Naive thymus-derived CD4-positive, alpha-beta T cell (primary cell): ENCODE measurements at places on chromosomes 11 and 22.

DNA sequence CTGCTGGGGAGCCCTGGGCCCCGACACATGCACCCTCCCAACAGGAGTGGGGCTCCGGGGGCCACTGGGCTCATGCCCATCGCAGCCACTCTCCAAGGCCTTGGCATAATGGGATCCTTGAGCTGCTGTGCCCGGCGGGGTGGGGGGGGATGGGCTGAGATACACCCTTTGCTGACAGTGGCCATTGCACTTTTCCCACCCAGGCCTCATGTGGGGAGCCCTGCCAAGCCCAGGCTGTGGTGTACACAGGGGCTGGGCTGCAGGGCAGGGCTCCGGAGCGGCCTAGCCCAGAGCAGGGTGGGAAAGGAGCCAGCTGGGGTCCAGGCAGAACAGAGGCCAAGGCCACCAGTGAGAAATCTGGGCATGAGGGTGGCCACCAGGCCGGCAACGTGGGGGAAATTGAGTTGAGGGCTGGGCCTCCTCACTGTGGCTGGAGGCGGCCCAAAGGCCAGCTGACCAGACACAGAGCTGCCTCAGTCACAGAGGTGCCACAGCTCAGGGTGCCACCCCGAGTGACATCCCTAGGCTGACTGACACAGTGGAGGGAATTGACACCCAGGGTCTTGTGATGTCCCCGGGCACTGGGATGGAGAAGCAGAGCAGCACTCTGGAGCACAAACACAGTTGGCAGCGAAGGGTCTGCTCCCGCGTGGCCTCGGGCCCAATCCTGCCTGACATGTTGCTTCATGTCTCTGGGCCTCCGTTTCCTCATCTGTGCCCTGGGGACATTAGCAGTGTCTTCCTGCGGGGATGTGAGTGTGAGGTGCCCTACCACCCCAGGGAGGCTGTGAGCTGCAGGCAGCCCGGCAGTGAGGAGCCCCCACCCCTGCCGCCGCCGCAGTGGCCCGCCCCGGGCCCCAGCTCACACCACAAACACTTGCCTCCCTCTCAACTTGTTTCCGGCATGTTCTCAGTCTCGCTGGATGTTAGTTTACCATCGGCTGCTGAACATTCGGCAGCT lies 30.4 kb downstream of the RTN4R start:
- H3K4me3 ChIP-seq = no peak overlapping the region
- H3K27me3 ChIP-seq = no peaks in the 10 kb centered on the region
- H3K4me1 ChIP-seq = peaks cover 24% of the 10 kb centered on the region
- H3K36me3 ChIP-seq = no peaks in the 10 kb centered on the region

GRCh38 chr11:6925636-6926207 lies 504 bp upstream of the ZNF215 start:
- peak overlapping the region; percentile 48 for H3K4me3 ChIP-seq
- peaks cover 3% of the 10 kb centered on the region for H3K27me3 ChIP-seq
- no peaks in the 10 kb centered on the region for H3K4me1 ChIP-seq

- H3K27ac ChIP-seq = no peak overlapping the region
- H3K4me1 ChIP-seq = no peaks in the 10 kb centered on the region
- no peaks in the 10 kb centered on the region for H3K27me3 ChIP-seq
- no peak overlapping the region for H3K4me3 ChIP-seq
These were observed 4.4 kb downstream of the NCAM1 start for GRCh38 chr11:112965656-112966055.

GRCh38 chr11:96641261-96641660 lies 251.4 kb downstream of the JRKL start:
- no peak overlapping the region for H3K27ac ChIP-seq
- no peak for DNase-seq
- H3K36me3 ChIP-seq = no peaks in the 10 kb centered on the region
- H3K4me3 ChIP-seq = no peak overlapping the region

DNA sequence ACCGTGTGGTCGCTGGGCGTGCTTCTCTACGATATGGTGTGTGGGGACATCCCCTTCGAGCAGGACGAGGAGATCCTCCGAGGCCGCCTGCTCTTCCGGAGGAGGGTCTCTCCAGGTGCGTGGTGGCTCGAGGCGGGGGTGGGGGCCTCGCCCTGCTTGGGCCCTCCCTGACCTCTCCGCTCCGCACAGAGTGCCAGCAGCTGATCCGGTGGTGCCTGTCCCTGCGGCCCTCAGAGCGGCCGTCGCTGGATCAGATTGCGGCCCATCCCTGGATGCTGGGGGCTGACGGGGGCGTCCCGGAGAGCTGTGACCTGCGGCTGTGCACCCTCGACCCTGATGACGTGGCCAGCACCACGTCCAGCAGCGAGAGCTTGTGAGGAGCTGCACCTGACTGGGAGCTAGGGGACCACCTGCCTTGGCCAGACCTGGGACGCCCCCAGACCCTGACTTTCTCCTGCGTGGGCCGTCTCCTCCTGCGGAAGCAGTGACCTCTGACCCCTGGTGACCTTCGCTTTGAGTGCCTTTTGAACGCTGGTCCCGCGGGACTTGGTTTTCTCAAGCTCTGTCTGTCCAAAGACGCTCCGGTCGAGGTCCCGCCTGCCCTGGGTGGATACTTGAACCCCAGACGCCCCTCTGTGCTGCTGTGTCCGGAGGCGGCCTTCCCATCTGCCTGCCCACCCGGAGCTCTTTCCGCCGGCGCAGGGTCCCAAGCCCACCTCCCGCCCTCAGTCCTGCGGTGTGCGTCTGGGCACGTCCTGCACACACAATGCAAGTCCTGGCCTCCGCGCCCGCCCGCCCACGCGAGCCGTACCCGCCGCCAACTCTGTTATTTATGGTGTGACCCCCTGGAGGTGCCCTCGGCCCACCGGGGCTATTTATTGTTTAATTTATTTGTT lies 2.4 kb downstream of the PIM3 start:
- peak overlapping the region; percentile 90 for H3K27ac ChIP-seq
- peak overlapping the region; percentile 57 for H3K4me3 ChIP-seq
- H3K4me1 ChIP-seq = peaks cover 26% of the 10 kb centered on the region
- H3K27me3 ChIP-seq = no peaks in the 10 kb centered on the region

- DNase-seq = no peak
- no peak overlapping the region for H3K4me3 ChIP-seq
- no peaks in the 10 kb centered on the region for H3K27me3 ChIP-seq
- peaks cover 4% of the 10 kb centered on the region for H3K4me1 ChIP-seq
These were observed 177.5 kb upstream of the TMEM45B start for GRCh38 chr11:129637983-129638776.

DNA sequence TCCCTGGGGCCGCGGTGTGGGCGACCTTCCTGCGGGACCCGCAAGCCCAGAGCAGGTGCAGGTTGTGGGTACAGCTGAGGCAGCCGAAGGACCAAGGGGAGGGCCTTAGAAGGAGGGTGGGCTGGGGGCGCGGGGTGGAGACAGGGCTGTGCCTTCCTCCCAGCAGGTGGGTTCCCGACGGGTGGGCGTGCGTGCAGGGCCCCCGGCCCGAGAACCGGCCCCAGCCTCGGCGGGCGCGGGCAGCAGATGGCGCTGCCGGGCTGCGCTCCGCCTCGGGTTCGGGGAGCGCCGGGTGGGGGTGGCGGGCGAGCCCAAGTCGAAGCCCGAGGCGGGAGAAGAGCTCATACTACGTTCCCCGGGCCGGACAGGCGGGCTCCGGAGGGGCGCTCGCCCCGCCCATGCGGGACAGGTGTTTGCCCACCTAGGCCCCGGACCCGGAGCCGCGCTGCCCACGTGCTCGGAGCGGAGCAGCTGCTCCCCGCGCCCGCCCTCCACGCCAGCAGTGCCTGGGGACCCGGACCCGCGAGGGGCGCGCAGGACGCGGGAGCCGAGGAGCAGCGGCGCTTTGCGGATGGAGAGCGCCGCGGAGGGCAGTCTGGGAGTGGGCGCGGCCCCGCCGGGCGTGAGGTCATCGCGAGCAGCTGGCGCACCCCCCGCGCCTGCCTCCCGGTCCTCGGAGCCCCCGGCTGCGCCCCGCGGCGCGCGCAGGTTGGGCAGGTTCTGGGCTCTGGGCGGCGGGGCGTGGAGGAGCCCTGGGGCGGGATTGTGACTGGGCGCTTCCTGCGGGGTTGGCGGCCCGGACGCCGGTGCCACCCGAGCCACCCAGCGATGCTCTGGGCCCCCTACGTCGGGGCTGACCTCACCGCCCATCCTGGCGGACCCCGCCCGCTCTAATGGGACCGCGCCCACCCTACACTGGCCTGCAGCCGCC lies 25.3 kb downstream of the DUSP8 start:
- no peak overlapping the region for H3K4me3 ChIP-seq
- no peaks in the 10 kb centered on the region for H3K36me3 ChIP-seq
- peaks cover 2% of the 10 kb centered on the region for H3K4me1 ChIP-seq
- DNase-seq = peak; percentile 65
- H3K27ac ChIP-seq = no peak overlapping the region

- H3K27ac ChIP-seq = peak overlapping the region; percentile 89
- no peak for DNase-seq
- H3K4me3 ChIP-seq = peak overlapping the region; percentile 83
- H3K36me3 ChIP-seq = peaks cover 3% of the 10 kb centered on the region
- H3K27me3 ChIP-seq = no peaks in the 10 kb centered on the region
These were observed 667 bp downstream of the CD81 start for GRCh38 chr11:2377511-2378443.

DNA sequence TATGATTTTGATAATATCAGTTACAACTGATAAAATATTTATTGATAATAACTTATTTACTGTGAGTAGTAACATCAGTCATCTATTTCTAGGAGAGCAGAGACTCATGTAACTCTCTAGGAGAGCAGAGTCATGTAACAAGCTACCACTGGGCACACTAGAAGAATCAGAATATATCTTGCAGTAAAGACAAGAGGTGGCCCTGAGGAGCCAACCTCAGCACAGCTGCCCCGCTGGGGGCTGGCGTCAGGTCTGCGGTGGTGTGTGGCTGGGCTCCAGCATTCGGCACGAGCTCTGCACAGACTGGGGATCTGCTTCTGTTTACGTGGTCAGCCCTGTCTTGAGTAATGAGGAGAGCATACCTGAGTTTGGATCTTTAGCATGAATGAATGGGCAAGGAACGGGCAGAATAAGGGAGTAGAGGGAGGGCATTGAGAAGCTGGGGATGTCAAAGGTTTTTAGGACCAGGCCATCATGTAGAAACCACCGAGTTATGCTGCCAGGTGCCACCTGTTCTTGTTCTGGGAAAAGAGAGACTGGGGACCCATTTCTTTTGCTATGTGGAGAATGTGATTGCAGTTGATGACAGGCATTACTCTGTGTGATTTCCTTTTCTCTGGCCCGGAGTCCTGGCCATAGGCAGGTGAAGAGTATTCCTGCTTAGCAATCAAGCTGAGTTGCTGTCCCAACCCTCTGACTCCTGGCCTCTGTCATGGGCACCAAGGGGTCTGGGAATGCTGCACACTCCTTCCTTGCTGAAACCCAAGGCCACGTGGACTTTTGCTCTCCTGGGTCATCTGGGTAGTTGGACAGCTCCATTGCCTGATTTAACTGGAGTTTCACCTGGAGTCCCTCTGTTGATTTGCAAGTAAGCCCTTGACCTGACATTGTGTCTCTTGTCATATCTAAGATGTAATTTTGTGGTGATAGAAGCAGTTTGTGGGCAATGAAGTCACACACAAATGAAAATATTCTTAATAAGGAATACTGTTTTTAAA lies 50.9 kb upstream of the HEPHL1 start:
- no peaks in the 10 kb centered on the region for H3K4me1 ChIP-seq
- H3K36me3 ChIP-seq = no peaks in the 10 kb centered on the region
- no peaks in the 10 kb centered on the region for H3K27me3 ChIP-seq
- DNase-seq = no peak

DNA sequence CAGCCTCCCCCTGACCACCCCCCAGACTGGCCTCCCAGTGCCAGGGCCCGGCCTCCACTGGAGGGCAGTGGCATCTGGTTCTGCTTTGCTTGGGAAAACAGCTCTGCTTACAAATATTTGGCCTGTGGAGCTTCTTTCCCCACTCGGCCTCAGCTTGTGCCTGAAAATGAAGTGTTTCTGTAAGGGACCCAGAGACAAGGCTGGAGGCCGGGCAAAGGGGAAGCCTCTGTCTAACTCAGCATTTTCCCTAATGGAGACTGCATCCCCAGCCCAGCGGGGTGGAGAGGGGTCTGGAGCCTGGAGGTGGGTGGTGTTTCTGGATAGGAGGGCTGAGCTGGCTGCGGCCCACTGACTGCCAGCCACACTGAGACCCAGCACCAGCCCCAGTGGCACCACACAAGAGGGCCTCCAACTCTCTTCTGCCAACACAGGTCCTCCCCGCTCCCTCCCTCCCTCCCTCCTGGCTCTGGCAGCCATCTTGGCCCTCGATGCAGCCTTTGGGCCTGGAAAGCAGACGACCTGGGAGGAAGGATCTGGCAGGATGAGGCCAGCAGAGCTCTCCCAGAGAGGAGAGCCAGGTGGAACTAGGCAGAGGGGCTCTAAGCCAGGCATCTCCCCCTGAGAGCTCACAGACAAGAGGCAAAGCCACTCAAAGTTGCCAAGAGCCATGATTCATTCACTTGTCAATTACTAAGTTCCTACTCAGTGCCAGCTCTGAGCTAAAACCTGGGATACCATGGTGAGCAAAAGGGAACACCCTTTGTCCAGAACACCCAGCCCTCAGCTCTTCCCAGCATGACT lies 77.1 kb upstream of the CD82 start:
- H3K27me3 ChIP-seq = no peaks in the 10 kb centered on the region
- no peaks in the 10 kb centered on the region for H3K36me3 ChIP-seq
- H3K27ac ChIP-seq = no peak overlapping the region
- H3K4me1 ChIP-seq = no peaks in the 10 kb centered on the region
- no peak overlapping the region for H3K4me3 ChIP-seq

DNA sequence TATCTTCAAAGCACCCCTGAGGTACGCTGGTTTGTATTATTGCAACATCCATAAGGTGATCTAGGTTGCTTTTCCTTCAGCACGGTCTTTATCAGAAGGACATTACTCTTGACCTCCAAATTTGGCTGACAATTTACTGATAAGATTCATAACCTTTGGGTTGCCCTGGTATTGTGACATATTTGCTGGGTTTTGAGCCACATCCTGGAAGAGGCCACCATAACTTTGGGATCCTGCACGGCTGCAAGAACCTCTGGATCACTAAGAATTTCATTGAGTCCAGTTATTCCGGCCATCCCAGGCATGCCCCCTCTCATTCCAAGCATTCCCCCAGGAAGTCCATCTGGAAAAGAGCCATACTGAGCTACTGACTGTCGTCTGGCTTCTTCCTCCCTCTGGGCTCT lies 6.5 kb upstream of the PLET1 start:
- no peak overlapping the region for H3K27ac ChIP-seq
- no peaks in the 10 kb centered on the region for H3K27me3 ChIP-seq
- H3K4me3 ChIP-seq = no peak overlapping the region
- no peak for DNase-seq

DNA sequence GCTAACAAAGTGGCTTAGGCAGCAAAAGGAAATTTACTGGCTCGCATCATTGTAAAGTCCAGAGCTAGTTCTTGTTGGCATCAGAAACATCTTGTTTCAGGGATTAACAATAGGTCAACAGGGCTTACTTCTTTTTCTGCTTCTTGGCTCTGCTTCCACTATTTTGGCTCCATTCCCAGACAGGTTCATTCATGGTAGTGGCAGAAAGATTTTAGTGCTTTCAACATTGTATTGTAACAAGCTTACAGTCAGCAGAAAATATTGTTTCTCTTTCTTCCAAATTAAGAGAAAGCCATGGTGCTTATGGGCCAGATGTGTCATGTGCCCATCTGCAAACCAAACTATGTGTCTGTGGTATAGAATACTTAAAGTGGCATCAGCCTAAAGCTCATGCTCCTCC lies 315.6 kb downstream of the RAB38 start:
- DNase-seq = no peak
- no peaks in the 10 kb centered on the region for H3K36me3 ChIP-seq
- no peaks in the 10 kb centered on the region for H3K27me3 ChIP-seq
- H3K27ac ChIP-seq = no peak overlapping the region
- H3K4me1 ChIP-seq = no peaks in the 10 kb centered on the region
- H3K4me3 ChIP-seq = no peak overlapping the region

- no peak for DNase-seq
These were observed 1.3 kb downstream of the SERPING1 start for GRCh38 chr11:57598831-57599155.
